ENCODE measurements at places on chromosomes 7 and 10.

- peak; percentile 17 for DNase-seq
Measured at GRCh38 chr10:94104316-94105000, 110.7 kb downstream of the PLCE1 start.

DNA sequence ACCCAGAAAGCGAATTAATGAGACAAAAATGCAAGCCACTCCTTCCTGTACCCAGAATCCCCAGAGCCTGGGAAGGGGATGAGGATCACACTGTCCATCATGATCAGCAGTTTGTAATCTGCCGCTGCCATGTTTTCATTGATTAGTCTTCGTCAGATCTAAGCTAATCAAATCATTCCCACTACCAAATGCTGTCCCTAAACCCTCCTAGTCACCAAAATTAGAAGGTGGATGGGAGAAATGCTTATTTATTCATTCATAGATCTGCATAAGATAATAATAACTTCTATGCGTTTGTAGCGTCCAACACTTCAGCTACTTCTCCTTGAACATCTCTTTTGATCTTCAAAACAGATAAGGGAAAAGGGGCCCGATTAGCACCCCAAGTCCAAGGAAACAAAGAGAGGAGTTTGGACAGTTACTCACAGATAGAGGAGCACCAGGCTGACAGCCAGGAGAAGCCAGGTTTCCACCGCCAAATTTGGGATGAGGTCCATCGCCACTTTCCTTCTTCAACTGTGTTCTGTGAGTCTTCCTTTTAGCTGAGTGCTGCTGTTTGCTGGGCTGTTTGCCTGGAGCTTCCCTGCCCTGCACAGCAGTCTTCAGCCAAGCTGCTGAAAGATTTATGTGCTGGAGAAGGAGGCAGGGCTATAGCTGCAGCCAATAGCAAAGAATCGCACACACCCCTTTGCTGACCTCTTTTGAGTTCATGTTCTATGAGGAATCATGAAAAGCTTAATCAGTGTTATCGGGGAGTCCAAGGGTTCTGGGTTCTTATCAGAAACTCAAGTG, at the start of gene CYP3A5:
Gene CYP3A5, minus strand, starts transcription at position 597 of the 792 bp plus-strand sequence. Its CDS starts 100 bp downstream, at position 497.
- DNase-seq: no peak

DNA sequence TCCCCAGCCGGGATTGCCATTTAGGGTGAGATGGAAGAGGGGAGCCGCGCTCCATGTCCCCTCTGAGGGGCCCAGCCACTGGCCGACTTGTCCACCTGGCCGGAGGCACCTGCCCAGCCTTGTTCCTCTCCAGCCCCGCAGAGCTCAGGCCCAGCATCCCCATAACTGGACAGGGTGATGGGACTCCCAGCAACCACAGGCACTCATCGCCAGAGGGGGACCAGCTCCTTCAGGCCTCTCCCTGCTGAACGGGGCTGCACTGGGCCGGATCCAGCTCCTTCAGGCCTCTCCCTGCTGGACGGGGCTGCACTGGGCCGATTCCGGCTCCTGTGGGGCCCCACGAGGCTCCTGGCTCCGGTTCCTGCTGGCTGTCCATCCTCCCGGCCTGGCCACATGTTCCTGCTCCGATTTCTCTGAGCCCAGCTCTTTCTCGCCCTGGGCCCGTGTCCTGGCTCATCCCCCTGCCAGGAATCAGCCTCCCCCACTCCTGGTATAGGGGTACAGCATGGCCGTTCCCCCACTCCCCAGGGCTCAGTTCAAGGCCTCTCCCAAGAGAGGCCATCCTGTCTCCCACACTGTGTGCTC, 56.1 kb upstream of the ADGRA1 start:
- no peak for DNase-seq

GRCh38 chr10:13092291-13093102, 7.5 kb upstream of the OPTN start:
- DNase-seq: no peak

DNA sequence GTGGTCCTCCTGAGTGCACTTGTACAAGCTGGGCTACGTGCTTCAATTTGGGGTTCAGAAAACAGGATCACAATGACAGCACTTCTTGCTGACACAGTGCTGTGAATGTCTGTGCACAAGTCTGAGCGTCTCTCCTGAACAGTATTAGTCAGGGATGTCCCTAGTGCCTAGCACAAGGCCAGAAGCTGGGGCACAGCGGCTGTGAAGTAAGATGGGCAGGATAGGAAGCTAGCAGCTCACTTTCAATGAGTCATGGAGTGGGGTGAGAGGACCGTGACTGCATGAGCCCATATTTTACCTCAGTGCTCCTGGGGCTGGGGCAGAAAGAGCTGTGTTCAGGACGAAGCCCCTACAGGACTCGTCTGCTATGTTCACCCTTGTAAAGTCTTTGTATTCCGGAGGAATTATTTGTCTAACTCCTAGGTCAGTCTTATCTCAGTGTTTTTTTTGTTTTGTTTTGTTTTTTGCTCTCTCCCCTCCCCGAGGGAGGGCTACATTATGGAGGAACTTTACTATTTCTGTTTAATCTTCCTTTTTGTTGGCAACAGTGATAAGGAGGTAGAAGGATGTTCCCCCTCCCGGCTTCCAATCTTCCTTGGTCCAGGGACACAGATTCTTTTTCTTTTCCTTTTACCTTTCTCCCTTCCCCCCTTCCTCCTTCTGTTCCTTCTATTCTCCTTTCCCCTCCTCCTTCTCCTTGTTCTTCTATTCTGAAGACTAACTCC, 2.8 kb upstream of the LRMDA start:
- DNase-seq: peak; percentile 95

DNA sequence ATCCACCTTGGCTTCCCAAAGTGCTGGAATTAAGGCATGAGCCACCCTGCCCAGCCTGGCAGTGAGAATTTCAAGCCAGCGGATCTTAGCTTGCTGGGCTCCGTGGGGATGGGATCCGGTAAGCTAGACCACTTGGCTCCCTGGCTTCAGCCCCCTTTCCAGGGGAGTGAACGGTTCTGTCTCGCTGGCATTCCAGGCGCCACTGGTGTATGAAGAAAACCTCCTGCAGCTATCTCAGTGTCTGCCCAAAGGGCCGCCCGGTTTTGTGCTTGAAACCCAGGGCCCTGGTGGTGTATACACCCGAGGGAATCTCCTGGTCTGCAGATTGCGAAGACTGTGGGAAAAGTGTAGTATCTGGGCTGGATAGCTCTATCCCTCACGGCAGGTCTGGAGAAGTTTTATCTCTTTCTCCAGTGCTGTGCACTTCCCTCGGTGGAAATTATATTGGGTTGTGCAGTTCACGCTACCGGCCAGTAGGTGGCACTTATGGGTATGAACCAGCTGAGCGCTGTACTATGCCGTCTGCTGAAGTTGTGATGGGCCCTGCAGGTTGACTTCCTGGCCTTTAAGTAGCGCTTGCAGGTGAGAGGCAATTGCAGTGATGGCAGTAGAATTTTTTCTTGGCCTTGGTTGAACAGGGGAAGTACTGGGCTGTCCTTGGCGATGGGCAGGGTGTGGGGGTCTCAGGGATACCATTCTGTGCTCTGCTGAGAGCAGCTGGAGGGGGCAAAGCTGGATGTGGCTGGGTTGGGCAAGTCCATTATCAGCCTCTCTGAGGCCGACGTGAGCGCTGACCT, 138.0 kb upstream of the MTPN start:
- peak; percentile 54 for DNase-seq

GRCh38 chr7:117771756-117772155, 101.5 kb downstream of the CTTNBP2 start:
- DNase-seq: no peak

DNA sequence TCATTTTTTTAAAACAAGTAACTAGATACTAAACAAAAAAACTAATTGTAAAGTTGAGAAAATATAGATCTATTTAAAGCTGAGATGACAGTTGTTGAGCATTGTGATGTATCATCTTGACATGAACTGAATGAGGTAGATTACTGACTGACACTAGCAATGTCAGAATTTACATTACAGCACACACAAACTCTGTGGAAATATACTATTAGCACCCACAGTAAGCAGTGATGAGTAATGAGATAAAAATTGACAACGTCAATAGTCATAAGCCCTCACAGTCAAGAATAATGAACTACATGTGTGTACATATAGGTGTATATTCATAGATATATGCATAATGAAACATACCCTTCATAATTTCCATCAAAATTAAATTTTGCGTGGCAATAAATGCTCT, 368.4 kb downstream of the TFEC start:
- peak; percentile 60 for DNase-seq

- no peak for DNase-seq
Measured at GRCh38 chr7:81355911-81356310, 413.9 kb downstream of the HGF start.

DNA sequence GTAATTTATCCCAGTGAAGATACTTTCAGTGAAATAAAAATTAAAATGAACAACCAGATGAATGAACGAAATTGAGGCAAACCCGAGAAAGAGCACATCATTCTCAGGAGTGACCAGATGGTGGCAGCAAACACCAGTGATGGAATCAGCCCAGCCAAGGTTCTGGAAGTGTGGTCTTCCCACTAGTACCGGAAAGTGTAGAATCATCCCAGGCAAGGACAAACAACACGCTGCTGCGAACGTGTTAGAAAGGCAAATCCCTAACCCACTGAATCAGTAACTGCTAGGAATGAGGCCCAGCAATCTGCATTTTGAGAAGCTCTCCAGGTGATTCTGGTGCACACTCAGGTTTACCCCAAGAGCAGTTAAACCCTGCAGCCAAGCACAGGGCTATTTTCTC, 15.5 kb upstream of the SLC18A3 start:
- DNase-seq: peak; percentile 68

GRCh38 chr10:76195654-76196390, 764.4 kb downstream of the LRMDA start:
- no peak for DNase-seq

- DNase-seq: no peak
Measured at GRCh38 chr10:36003031-36003600, 361.0 kb upstream of the FZD8 start.

DNA sequence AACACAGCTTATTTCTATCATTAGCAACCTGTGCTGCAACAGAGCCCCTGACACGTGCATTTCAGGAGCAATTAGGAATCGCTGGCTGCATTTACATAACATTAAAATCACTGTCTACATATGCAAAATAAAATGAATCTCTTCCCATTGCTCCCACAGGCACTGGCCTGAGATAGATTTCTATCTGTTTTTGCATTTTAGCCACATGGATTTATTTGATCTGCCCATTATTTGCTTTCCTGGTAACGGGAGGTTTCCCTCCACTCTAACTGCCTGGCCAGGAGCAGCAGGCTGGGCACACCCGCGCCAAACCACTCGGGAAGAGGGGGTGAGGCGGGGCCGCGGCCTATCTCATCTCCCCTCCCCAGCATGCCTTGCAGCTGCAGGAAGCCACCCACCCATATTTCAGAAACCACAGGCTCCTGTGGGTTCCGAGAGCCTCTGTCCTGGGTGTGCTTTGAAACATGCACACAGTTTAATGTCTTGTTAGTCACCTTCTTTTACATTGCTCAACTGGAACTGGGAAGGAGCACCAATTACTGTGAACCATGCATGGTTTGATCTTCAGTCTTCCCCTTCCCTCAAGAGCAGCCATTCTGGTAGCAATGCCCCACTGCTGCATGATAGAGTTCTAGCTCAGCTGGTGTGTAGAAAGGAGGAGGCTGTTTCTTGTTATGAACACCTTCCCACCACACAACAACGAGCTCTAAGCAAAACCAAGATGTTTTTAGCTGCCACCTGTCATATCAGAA, 37.7 kb upstream of the IKZF1 start:
- DNase-seq: no peak

DNA sequence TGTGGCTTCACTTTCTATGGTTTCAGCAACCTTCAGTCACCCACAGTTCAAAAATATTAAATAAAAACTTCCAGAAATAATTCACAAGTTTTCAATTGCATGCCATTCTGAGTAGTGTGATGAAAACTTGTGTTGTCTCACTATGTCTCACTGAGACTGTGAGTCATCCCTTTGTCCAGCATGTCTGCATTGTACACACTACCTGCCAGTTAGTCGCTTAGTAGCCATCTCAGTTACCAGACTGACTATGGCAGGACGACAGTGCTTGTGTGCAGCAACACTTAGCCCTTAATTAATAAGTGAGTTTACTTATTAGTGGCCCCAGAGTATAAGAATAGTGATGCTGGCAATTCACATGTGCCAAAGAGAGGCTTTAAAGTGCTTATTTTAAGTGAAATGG, 22.5 kb downstream of the CCDC186 start:
- peak; percentile 95 for DNase-seq
